ENCODE measurements at places on chromosomes 3 and 15.

DNA sequence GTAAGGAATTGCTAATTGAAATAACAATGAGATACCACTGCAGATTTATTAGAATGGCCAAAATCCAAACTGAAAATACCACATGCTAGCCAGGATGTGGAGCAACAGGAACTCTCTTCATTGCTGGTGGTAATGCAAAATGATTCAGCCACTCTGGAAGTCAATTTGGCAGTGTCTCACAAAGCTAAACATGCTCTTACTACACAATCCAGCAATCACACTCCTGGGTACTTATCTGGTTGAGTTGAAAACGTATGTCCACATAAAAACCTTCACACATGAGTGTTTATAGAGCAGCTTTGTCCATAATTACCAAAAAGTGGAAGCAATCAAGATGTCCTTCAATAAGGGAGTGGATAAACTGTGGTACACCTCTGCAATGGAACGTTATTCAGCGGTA, 113.3 kb downstream of the SMAD6 start:
- DNase-seq: no peak

DNA sequence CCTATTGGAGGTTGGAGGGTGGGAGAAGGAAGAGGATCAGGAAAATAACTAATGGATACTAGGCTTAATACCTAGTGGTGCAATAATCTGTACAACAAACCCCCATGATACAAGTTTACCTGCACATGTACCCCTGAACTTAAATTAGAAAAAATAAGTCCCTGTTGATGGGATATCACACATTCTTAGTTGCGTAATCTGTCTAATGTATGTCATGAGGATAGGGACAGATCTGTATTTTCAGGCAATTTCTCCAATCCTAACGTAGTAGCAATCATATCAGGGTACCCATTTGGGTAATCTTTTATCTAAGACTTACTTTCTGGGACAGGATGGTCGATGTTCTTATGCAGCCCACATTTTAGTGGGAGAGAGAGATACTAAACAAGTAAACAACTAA, 239.1 kb upstream of the AZI2 start:
- no peak for DNase-seq

DNA sequence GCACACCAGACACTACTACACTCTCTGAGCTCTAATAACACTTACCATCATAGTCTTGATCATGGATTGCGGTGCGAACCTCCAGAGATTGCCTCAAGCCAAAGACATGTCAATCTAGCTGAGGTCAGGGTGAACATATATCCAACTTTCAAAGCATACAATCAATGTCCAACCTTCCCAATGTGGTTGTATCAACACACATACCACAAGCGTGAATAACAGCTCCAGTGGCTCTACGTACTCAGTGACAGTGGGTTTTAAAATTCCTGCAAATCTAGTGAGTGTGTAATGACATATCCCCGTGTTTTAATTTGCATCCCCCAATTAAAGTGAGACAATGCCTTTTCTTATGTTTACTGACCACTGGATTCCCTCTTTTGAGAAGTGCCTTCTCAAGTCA, 29.6 kb downstream of the SFMBT1 start:
- DNase-seq: no peak

GRCh38 chr3:183824761-183825455, 469 bp downstream of the MAP6D1 start:
- no peak for DNase-seq

GRCh38 chr15:64004587-64004986, 41.7 kb downstream of the DAPK2 start:
- no peak for DNase-seq

DNA sequence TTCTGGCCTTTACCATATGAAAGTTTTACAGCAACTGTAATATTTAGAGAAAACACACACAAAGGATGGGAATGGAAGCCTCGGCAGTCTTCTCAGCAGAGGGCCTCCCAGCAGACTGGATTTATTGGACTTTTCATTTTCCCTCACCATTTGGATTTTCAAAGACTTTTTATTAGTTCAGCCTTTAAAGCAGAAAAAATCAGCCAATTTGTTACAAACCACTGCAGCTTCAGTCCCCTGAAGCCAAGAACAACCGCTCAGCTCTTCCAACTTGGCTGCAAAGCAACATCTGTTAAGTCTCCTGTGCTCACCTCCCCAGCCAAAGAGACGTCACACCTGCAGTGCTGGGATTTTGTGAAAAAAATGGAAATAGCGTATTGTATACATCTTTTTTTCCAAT, 120.8 kb downstream of the GMPS start:
- no peak for DNase-seq

- DNase-seq: no peak
These were observed 26.9 kb upstream of the TPM1 start for GRCh38 chr15:63015618-63016017.

GRCh38 chr3:158790901-158791589, 10.8 kb upstream of the MFSD1 start:
- DNase-seq: no peak

GRCh38 chr15:80902298-80902801, 87.3 kb downstream of the MESD start:
- no peak for DNase-seq

DNA sequence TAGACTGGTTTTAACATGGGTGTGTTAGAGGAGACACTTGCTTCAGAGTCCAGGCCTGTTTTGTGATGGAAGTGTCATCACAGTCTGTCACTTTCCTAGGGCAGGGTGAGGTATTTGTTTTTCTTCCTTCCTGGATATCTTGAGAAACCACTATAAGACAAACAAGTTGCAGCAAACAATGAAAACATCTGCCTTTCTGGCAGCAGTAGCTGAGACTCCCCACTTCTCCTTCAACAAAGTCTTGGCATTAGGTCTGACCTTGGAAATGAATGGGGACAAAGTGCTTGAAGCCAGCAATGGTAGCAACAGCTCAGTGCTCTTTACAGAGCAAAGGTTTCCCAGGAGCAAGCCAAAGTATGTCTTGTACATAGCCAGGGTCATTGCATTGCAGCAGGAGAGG, 64.6 kb downstream of the CD200 start:
- no peak for DNase-seq

GRCh38 chr15:33985287-33985686, 17.0 kb downstream of the CHRM5 start:
- DNase-seq: no peak

DNA sequence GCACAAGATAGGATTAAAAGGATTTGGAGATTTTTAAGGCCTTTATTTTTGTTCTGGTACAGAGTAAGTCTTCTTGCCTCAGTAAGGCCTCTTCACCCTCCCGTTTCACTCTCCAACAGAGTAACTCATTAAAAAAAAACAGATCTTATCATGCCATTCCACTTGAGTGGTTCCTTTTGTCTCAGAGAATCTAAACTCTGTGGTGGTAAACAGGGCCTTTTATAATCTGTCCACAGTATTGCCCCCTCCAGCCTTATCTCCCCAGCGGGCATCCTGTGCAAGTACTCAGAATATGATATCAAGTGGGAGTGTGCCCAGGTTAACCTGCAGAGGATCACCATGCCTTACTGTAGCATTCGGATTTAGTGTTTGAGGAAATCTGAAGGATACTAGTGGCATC, 20.3 kb upstream of the ATOSA start:
- DNase-seq: no peak

DNA sequence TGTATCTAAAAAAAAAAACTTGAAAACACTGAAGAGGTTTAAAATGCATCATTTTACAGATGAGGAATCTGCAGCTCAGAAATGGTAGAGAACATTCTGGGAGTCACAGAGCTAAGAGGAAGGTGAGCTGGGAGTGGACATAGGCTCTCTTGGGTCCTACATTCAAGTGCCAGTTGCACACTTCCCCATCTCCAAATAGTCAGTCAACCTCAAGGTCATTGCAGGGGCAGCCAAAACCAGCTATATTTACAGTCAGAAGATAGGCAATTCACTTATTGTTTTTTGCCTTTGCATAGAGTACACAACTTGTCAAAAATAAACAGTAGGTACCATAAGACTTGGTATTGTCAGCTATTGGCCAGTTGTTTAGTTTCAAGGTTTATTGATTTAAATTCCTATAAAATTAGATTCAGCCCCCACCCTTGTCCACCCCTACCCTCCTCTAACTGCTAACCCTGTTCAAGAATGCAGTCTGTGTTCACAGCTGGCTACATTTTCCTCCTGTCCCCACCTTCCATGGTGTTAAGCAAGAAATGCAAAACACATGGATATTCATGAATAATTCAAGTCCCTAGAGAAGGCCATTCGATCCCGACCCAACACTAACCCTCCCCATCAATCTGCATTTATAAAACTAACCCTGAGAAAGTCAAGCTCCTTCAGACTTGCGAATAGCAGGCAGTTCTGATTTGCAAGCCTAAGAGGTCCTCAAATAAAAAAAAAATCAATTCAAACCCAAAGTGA, 567.0 kb upstream of the MCTP2 start:
- DNase-seq: no peak

DNA sequence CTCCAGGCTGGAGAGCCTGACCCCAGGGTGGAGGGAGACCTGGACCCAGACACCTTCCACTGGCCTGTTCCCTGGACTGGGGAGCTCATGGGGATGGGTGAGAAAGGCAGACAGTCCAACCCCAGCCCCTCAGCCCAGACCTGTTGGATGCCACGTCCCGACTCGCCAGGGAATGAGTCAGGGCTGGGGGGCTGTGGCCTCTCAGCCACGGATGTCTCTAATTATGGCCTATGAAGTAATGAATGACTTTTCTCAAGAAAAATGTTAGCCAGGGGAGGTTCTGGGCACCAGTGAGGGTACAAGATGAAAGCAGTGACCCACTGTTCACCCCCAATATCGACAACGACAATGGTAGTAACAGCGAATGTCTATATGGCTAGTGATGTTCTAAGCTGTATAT, 107.0 kb upstream of the RPL32 start:
- no peak for DNase-seq

DNA sequence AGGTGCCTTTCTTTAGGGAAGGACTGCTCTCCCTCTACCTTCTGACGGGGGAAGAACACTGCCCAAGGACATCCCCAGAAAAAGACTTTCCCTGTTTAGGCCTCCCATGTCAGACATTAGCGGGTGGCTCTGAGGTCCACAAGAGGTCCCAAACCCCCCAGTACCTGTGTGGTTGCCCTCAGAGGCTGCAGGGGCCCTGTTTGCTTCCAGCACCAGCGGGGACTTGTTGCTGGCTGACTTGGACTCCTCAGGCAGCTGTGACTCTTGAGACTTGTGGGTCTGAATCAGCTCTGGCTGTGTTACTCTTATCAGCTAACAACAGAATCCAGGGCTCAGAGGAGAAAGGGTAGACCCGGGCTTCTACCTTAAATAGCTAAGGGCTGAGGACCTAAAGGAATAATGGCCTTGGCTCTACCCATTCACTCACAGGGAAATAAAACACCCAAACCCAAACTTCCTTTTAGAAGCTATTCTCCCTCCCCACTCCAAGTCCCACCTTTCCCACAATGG, 39.2 kb downstream of the SEMA3G start:
- no peak for DNase-seq

- no peak for DNase-seq
These were observed 60.5 kb upstream of the CCDC50 start for GRCh38 chr3:191268737-191269136.

- no peak for DNase-seq
These were observed 33.6 kb downstream of the PARP14 start for GRCh38 chr3:122714273-122714672.

GRCh38 chr15:89157918-89158564, 63.3 kb downstream of the RLBP1 start:
- DNase-seq: no peak

GRCh38 chr15:29854413-29854812, 32.1 kb upstream of the TJP1 start:
- no peak for DNase-seq

DNA sequence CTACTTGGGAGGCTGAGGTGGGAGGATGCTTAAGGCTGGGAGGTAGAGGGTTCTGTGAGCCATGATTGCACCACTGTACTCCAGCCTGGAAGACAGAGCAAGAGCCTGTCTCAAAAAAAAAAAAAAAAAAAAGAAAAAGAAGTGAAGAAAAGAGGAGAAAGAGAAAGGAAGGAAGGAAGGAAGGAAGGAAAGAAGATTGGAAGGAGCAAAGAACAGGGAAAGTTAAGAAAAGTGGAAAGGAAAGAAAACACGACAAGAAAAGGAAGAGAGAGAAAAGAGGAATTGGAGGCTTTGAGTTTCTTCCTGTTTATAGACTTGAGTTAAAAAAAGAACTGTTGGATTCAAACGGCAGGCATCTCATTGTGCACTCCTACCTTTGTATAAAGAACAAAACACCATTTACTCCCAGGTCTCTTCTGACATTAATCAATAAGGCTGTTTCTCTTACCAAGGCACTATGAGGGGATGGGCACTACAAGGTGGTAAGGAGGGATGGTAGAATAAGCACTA, 73.5 kb downstream of the EDEM1 start:
- no peak for DNase-seq

GRCh38 chr3:73072634-73073033, 11.2 kb downstream of the EBLN2 start:
- DNase-seq: no peak

DNA sequence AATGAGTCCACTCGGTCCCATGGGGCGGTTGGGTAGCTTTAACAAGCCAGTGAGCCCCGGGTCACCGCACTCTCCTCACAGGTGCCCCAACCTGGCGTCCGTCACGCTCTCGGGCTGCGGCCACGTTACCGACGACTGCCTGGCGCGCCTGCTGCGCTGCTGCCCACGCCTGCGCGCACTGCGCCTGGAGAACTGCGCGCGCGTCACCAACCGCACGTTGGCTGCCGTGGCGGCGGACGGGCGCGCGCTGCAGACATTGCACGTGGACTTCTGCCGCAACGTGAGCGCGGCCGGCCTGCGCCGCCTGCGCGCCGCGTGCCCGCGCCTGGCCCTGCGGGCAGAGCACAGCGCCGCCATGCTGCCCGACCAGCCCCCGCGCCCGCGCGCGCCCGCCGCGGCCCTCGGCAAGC, 3.4 kb downstream of the FBXL22 start:
- DNase-seq: peak; percentile 76

GRCh38 chr3:43076857-43077256, 29.0 kb downstream of the POMGNT2 start:
- no peak for DNase-seq
